ENCODE measurements at places on chromosomes 16 and 17. TPM values are rescaled to one million over a fixed set of nuclear protein-coding genes. Genes with fewer than 3 reads are reported as not detected.

MT1A gene
- total RNA-seq, result not detected

KRT33B gene
- total RNA-seq, result not detected

ENPP7 gene
- 22.2 TPM for total RNA-seq

RNF227 gene
- total RNA-seq, result 2.9 TPM

- no peak for DNase-seq
These were observed 71.9 kb upstream of the GSE1 start for GRCh38 chr16:85541181-85541580.

- peak; percentile 29 for DNase-seq
These were observed 27.9 kb downstream of the GABARAPL2 start for GRCh38 chr16:75593825-75594820.

DNA sequence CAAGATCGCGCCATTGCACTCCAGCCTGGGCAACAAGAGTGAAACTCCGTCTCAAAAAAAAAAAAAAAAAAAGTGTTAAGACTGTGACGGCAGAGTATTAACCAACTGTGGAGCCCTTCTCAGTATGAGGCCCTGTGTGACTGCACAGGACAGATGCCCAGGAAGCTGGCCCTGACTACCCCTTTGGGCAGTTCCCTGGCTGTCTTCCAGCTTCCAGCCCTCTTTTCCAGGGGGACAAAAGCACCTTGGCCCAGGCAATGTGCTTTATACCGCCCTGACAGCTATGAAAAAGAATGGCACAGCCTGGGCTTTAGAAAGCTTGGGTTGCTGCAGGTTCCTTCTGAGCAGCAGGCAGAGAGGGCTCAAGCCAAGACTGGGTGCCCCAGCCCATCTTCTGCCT is 61.2 kb downstream of the AKAP1 start:
- no peak for DNase-seq

DNA sequence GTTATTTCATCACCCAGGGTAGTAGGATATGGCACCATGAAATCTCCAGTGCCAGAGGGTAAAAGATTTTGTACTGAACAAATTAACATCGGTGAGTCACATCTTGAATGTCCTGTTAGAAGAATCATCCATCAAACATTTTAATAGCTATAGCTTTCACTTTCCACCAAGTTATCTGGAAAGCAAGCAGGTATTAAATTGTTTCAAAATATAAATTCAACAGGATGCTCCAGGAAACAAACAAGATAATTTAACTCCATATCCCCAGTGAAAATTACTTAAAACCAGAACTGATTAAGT is 2.4 kb downstream of the VEZF1 start:
- DNase-seq, result no peak

DNA sequence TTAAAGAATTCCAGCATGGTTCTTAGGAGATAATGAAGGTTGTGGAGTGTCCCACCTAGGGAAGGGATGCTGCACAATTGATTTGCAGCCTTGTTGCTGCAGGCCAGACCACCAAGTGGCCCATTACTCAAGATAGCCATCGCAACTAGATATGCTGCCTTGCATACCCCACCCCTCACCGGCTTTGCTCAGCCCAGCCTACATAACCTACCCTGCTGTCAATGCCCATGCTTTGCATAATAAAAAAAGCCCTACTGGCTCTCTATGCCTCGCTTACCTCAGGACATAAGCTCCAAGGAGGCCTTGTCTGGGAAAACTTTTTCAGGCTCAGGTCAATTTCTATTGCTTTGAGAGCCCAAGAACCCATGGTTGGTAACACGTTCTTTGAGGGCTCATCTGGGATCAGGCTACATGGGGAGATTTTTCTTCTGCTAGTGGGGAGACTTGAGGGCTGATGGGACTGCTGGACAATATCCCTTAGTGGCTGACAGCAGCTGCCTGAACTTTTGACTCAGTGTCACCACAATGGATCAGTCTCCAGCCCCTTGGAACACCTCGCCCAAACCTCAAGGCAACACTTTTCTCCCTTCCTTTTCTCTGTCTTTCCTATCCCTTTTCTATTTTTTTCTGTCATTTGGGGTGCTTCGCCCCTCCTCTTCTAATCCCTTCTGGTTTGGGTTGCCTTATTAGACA is 38.3 kb downstream of the SCPEP1 start:
- no peak for DNase-seq

- peak; percentile 53 for DNase-seq
These were observed 30.9 kb downstream of the FAM222B start for GRCh38 chr17:28811651-28812090.

- no peak for DNase-seq
These were observed 61.4 kb downstream of the VAT1L start for GRCh38 chr16:77849646-77850258.

GRCh38 chr17:78722246-78722761 is 59.8 kb downstream of the CYTH1 start:
- DNase-seq, result no peak

DNA sequence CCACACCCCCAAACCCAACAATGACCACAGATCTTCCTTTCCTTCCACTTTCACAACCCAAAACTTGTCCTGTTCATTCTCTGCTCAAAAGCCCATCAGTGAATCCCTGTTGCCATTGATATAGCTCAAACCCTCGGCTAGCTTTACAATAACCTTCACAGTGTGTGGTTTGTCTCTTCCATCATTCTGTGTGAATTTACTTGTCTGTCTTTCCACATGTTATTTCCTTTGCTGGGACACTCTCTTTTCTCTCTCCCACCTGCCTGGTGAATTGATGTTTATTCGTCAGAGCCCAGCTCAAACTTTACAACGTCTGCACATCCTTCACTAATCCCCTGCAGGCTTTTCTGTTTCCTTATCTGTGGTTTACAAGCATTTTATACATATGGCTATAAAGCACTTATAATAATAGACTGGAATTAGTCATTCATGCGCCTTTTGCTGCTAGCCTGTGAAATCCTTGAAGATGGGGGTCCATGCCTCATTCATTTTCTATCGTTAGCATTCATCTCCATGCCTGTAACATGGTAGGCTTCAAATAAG is 114.4 kb downstream of the CDH13 start:
- DNase-seq, result no peak

GRCh38 chr17:10200016-10200415 is 1.6 kb upstream of the GAS7 start:
- DNase-seq, result no peak

DNA sequence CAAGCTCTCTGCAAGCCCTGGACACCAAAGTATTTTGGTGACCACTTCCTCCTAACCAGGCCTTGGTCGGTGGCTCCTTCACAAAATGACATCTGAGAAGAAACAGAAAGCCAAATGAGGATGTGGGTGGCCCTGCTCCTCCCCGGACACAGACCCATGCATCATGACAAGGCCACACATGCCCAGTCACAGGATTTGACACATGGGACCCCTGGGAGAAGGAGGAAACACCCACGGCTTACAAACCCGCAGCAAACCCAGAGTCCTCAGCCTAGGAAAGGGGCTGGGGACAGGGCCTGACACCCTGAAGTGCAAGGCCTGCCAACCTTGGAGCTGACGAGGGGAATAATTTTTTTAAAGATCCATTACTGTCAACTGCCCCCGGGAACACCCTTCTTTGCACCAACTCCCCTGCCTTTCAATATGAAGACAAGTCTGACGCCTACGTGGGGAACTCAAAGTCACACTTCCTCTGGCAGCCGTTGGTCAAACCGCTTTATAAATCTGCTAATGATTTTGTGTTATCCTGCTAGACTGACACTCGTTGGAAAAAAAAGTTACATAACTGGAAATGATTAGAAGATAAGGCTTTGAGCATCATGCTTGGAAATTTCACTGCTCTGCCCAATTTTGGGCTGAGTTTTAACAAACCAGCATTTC is 41.3 kb downstream of the GAS7 start:
- no peak for DNase-seq

GRCh38 chr16:64952177-64952576 is 169.7 kb downstream of the CDH11 start:
- DNase-seq, result no peak

- DNase-seq, result peak; percentile 55
These were observed 25.6 kb downstream of the LRRC75A start for GRCh38 chr17:16466407-16466806.

DNA sequence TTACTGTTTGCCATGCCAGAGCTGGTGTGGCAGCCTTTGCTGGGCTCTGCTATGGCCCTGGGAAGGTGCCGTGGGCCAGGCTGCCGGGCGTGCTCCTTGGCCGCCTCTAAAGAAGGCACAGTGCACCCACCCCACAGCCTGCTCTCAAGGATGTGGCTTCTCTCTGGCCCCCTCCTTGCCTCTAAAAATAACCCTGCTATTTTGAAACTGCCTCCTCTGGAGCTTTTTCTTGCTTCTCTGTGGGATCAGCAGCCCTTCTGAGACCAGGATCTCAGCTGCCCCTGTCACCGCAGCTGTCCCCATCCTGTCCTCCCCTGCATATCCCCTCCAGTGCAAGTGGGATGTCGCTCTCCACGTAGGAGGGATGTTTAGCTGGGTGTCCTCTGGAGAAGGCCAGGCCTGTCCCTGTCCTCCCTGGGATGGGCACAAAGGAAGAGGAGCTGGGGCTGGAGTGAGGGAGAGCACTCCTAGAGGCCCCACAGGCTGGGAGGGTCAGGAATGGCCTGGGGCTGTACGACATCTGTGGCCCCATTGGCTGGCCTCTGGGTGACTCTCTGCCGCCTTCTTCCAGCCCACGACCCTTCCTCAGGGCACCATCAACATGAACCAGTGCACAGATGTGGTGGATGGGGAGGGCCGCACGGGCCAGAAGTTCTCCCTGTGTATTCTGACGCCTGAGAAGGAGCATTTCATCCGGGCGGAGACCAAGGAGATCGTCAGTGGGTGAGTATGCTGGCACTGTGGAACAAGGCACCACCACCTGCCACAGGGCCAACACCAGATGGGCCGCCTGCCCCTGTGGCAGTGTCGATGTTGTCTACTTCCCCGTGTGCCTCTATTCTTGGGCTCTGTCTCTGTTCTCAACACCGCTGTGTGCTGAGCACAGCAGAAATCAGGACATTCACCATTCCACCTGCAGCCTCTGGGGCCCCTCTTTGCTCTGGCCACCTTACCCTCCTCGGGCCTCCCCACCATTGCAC is 79.7 kb downstream of the PLD6 start:
- no peak for DNase-seq

DNA sequence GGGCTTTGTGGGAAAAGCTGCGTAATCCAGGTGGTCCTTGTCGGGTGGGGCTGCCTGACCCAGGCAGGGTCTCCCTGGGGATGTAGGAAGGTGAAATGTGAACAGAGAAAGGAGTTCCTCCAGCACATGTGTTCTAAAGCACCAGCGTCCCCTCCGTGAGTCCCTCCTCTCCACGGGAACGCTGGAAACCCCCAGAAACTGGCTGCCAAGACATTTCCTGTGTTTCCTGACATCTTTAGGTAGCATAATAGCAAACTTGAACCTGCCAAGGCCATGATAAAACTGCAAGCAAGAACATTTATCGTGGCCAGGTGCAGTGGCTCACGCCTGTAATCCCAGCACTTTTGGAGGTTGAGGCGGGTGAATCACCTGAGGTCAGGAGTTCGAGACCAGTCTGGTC is 12.6 kb upstream of the PYDC1 start:
- DNase-seq, result no peak

DNA sequence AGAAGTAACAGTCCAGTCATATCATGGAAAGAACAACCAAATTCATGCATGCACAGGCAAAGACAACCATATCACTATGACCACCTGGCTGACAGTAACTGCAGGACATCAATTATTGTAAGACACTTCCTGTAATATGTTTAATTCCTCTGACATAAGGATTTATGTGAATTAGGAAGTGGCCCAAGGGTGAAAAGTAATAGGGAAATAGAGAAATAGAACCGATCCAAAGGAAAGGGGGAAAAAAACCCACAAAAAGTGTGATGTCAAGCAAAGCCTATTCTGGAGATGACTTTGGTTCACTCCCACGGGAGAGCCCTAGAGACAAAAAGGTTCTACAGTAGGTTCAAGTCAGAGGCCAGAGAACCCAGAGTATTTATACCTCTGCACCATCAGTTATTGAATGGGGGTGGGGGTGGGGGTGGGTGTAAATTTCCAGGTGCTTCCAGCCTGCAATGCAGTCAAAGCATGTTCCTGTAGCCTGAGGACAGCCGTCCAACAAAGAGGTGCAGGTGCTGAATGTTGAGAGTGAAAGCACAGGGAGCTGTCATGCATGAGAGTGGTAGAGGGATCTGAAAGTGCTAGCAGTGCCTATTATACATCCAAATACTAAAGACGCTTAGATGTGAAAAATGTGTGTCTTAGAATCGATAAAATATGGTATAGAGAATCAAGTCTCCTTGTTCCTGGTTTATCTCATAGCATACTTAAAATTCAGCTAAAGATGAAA is 95.6 kb upstream of the HLF start:
- no peak for DNase-seq

GRCh38 chr17:48724251-48725003 is 1.4 kb downstream of the PRAC2 start:
- peak; percentile 91 for DNase-seq

DNA sequence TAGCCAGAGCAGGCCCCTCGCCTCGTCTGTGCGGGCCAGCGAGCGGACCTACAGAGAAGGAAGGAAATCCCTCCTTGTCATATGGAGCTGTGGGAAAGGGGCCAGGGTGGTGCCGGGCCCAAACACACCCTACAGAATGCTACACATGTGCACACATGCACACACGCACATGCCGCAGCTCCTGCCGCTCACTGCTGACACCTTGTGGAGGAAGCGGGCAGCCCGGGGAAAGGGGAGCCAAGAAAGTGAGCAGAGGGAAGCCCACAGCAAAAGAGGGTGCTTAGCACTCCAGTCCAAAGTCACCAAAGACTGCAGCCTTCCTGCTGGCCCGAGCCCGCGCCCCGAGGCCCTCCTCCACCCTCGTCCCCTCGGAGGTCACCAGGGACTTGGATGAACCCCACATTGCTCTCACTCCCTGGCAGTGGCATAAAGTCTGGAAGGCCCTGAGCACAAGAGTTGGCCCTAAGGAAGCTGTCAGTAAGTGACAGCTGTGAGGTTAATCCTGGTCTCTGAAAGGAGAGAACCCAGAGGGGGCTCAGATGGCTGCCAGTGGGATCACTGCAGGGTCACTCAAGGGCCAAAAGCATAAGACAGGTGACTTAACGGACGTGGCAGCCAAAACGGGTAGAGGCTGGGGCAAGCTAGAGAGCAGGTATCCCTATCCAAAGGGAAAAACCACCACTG is 68.2 kb downstream of the MYO18A start:
- DNase-seq, result peak; percentile 79

All from hepatocyte (in vitro differentiated cells).